ENCODE measurements at places on chromosomes 3 and 15. TPM values are rescaled to one million over a fixed set of nuclear protein-coding genes. Genes with fewer than 3 reads are reported as not detected.

The ALS2CL gene
- 4.6 TPM for polyA plus RNA-seq

The OR5K2 gene
- not detected for polyA plus RNA-seq

The SLC12A8 gene
- 3.5 TPM for polyA plus RNA-seq

The DGKG gene
- polyA plus RNA-seq, result 1.2 TPM

The TEX55 gene
- polyA plus RNA-seq, result not detected

The BLM gene
- 2.5 TPM for polyA plus RNA-seq

The GPR62 gene
- not detected for polyA plus RNA-seq

The HSPBAP1 gene
- 2.6 TPM for polyA plus RNA-seq

The PPP1R14D gene
- not detected for polyA plus RNA-seq

The INSYN1 gene
- polyA plus RNA-seq, result 0.49 TPM

The MAP1A gene
- polyA plus RNA-seq, result 28.7 TPM

The CTDSPL gene
- 24.5 TPM for polyA plus RNA-seq

The WWTR1 gene
- 65.3 TPM for polyA plus RNA-seq

The RASGRF1 gene
- polyA plus RNA-seq, result 0.15 TPM

The SCN11A gene
- polyA plus RNA-seq, result not detected

The TMEM266 gene
- polyA plus RNA-seq, result 0.06 TPM

The LMOD3 gene
- not detected for polyA plus RNA-seq
